Activated naive CD8-positive, alpha-beta T cell treated with anti-CD3 and anti-CD28 coated beads, Interleukin-2, amount 50 U/mL, for 16 hours (primary cell): ENCODE measurements at places on chromosomes 11 and 22.

GRCh38 chr11:59112494-59112893 lies 5.5 kb downstream of the FAM111B start:
- no peak for DNase-seq

DNA sequence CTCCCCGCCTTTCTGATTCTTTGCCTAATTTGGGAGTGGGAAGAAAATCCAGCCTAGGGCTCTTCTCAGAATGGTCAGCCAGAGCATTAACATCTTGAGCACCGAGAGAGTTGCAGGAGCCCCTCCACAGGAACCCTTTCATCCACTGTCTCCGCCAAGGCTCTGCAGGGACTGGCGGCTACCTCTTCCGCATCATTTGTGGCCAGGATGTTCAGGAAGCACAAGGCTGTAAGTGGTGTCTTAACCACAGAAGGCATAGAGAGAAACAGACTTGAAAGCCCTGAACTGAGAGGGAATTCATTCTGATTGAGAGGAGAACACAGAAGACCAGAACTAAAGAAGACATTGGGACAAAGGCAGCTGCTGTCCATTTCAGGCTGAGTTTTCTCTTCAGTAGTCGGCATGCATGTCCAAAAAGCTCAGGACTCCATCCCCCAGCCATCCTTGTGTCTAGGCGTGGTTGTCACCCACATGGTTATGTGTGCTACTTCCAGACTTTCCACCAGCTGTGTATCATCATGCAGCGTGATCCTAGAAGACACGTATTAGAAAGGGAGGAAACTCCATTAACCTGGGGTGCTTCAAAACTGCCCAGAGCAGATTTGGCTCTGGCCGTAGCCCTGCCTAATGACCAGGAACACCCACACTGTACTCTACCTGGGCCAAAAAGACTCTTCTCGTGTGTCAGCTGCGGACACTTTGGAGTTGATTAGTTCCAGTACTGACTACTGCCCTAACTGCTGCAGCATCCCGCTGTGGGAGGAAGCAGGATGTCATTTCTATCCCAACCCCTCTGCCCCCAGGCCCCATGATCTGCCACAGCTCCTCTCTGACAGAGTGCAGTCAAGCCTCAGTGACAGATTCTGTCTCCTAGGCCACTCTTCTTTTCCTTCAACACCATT lies 725.1 kb downstream of the NTM start:
- DNase-seq: no peak

GRCh38 chr11:14106303-14107049 lies 144.0 kb downstream of the SPON1 start:
- no peak for DNase-seq

DNA sequence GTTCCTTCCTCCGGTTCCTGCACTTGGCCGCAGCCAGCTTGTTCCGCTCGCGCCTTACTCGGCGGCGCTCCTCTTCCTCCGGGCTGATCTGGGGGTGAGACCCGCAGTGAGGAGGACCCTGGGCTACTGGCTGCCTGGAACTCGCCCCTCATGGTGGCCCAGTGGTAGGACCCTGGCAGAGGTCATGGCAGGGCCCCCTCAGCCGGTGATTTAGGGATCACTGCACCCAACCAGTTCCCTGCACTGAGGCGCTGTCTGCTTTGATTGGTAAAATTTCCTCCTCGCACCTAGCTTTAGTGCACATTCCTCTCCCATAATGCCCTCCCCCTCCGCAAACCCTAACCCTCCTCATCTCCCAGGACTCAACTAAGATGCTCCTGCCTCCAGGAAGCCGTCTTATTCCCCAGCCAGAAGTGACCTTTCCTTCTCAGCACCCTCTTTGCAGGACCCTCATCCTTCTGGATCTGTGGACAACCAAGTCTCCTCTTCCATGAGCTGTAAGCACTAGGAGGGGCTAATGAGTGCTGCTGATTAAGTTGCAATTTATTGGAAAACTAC lies 3.6 kb downstream of the CCDC85B start:
- DNase-seq: no peak
